ENCODE measurements at places on chromosomes 1 and 21.

DNA sequence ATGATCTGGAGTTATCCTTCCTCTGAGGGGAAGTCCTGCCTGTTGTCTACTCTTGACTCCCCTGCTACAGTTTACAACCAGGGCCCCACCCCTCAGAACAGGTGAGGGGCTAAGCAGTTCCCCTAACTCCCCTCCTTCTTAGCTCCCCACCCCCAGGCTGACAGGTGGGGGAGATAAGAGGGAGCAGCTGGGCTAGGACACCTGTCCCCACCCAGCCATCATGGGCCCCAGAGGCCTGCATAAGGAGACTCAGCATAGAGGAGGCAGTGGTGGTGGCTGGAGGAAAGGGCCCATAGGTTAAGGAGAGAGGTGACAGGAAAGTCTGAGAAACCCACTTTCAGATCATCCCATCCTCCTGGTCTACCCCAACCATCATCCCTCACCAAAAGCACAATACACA is 6.8 kb downstream of the MEF2D start:
- no peak for DNase-seq

DNA sequence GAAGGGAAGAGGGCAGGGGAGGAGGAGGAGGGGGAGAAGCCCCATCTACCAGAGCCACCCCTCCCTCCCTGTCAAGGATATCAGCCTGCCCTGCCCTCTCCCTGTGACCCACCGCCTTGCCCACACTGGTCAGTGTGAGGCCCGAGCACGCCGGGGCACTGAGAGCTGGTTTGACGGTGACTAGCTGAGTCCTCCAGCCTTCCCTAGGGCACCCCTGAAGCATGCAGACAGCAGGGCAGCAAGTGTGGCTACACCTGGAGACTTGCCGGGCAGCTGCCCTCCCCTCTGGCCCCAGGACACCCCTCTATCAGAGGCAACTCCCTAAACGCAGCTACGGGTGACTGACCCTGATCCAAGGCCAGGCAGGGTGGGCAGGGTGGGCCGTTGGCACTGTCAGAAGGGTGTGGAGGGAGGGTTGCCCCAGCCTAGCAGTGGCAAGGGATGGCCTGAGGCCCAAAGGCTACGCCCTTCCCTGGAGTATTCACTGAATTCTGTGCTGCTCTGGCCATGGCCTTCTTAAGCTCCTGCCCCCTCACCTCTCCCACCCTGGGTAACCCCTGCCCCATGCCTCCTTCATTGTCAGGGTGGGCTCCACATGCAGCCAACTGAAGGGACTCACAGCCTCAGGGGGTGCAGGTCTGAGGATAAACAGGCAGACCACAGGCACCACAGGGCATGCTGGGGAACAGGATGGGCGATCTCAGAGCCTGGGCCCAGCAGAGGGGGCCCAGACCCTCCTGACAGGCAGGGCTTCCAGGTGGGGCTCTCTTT is 19.6 kb downstream of the WNT9A start:
- DNase-seq = no peak

- no peak for DNase-seq
These were observed 36.2 kb upstream of the IFFO2 start for GRCh38 chr1:18992646-18993045.

- no peak for DNase-seq
These were observed 633.3 kb downstream of the PTPRC start for GRCh38 chr1:199272139-199272544.

- DNase-seq = peak; percentile 54
These were observed 49.8 kb upstream of the SCAF4 start for GRCh38 chr21:31781737-31782136.

DNA sequence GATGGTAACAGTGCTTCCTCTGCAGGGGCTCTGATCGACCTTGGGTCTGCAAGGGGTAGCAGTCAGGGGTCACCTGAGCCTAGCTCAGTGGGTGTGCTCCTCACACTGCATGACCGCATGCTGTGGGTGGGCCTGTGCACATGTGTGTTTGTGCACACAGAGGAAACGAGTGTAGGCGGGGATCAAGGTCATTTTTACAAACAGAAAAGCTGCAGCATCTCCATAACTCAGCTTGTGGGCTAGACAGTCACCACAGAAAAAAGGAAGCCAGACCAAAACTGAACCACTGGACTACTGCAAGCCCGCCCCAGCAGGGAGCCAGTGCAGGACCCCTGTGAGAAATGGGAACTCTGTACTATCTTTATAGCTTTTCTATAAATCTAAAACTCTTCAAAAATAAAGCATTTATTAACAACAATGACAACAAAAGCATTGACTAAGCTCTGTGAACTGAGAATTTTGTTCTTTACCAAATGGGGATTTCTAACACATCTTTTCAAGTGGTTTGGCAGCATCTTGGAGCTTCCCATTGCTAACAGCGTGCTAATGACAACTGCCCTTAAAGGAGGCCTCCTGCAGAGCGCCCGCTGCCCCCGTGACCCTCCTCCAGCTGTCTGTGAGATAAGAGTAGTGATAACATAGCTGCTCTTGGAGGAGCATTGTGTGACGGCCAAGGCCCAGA is 19.9 kb upstream of the NEK2 start:
- no peak for DNase-seq

GRCh38 chr1:99139876-99140275 is 124.4 kb upstream of the PLPPR4 start:
- no peak for DNase-seq

- no peak for DNase-seq
These were observed 49.3 kb downstream of the CLCA4 start for GRCh38 chr1:86596224-86596623.

DNA sequence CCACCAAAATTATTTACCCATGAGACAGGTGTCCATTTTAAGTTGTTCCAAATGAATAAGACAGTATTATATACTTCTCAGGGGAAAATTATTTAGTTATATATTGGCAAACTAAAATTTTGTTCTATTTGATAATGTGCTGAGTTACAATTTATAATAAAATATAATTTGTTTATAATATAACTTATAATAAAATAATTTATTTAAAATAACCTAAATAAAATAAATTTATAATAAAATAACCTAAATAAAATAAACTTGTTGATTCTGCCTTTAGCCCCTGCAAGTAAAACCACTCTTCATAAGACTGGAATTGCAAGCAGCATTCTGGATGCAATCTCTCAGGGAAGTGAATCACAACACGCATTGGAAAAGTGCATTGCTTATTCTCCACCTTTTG is 69.6 kb downstream of the RAVER2 start:
- DNase-seq = no peak

GRCh38 chr1:245691897-245692296 is 537.1 kb downstream of the KIF26B start:
- no peak for DNase-seq

DNA sequence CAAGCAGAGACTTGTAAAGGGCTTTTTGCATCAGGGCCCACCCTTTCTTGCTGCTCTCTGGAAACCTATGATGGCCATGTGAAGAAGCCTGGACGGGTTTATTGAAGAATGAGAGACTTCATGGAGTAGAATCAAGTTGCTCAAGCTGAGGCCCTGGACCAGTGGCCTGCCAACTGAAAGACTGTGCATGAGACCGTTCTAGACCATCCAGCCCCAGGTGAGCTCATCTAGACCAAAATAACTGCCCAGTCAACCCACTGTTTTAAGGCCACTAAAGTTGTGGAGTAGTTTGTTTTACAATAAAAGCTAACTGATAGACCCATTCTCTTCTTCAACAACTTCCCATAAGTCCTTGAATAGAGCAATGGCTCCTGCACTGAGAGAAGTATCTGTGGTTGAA is 11.8 kb upstream of the ENAH start:
- no peak for DNase-seq

DNA sequence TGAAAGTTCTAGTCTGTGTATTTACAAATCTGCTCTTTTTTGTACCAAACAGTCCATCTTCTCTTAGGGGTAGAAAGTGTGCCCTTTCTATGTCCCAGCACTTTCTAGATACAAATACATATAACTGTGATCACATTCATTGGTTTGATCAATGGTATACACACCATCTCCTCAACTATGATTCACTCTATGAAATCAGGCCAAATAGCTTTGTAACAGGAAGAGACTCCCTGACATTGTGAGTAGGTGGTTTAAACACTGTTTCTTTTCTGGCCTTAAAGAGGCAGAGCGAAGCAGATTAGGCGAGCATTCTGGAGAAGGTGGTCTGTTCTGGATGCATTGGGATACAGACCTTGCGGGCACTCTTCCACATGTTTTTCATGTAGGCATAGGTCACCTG is 39.3 kb upstream of the EXOSC10 start:
- DNase-seq = peak; percentile 30

DNA sequence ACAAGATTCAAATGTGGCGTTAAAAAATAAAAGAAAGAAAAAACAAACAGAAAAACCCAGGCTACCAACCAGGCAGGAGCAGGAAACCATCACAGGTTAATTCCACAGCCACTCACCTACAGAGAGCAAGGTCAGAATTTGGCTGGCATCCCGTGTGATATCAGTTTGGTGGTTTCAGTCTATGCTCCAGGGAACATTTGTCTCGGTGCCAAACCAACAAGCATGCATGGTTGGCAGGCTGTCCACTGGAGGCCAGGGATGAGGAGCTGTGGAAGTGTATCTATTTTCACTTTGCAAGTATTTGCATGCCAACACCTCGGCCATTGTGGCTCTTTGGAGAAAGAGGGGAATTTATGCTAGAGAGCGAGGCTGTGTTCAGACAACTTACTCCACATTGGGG is 53.1 kb upstream of the PROX1 start:
- no peak for DNase-seq

GRCh38 chr1:30936541-30937171 is 28.1 kb upstream of the SDC3 start:
- DNase-seq = no peak

All from Ammon's horn (tissue), 1 donor.